ENCODE measurements at places on chromosomes 16 and 17. TPM values are rescaled to one million over a fixed set of nuclear protein-coding genes. Genes with fewer than 3 reads are reported as not detected.

The CDC6 gene
- 41.3 TPM for total RNA-seq

The SLC35G6 gene
- not detected for total RNA-seq

The NPTX1 gene
- total RNA-seq: 0.07 TPM

The UMOD gene
- not detected for total RNA-seq

The LDHD gene
- total RNA-seq: 1.6 TPM

The ARHGAP23 gene
- 45.1 TPM for total RNA-seq

The TOP2A gene
- 141 TPM for total RNA-seq
